Germinal center (tissue), 1 donor: ENCODE measurements at places on chromosomes 5 and 9.
A peak's percentile ranks its signal among the peaks of the same experiment; 100 is the strongest.

- DNase-seq = no peak
These were observed 4.2 kb downstream of the NINJ1 start for GRCh38 chr9:93129691-93130500.

- DNase-seq = no peak
These were observed 21.1 kb downstream of the LIFR start for GRCh38 chr5:38535248-38535750.

GRCh38 chr5:151454166-151454565 lies 6.8 kb downstream of the SLC36A1 start:
- DNase-seq = no peak

DNA sequence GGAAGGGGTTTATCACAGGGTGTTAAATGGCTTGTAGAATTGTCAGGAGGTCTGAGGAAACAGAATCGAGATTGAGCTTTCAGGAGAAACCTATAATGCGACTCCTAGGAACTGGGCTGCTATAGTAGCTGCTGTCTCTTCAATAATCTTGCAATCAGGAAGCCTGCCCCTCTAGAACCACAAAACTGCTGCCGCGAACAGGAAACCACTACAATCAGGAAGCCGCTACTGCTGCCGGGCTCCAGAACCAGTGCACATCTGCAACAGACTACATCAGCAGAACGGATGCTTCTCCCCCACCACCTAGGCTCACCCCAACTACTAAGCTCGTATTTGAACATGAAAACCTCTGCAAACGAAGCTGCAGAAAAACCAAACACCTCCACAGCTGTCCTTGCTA lies 31.6 kb downstream of the TNFSF8 start:
- peak; percentile 53 for DNase-seq

DNA sequence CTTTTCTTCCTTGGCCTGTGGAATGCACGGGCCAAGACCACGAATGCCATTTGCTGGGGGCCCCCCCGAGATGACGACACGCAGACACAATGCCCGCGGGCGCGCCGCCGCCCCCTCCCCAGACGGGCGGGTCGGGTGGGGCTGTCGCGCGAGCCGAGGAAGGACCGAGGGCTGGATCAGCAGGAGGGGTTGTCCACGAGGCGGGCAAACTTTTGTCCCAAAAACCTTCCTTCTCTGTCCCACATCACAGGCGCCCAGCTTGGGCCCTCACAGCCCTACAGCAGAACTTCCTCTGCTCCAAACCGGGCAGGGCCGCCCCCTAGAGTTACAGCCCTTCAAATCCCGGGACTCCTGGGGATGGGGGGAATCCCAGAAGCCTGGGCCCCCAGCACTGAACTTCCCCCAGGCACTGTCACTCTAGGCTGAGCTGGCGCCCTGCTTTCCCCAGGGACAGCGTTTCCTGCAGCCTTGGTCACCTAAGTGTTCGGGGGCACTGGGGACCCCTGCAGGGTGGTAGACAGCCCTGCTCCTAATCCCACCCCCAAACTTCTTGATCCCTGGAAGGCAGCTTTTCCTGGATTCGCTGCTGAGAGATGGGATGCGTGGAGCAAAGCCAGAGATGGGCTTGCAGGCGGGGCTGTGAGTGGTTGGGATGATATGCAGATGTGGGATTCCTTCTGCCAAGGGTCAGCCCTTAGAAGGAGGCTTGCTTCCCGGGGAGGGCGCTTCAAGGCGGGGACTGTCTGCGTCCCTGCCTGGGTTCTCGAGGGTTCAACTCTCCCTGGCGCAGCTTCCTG lies 980 bp downstream of the COL5A1 start:
- no peak for DNase-seq

GRCh38 chr5:74261866-74262265 lies 378.7 kb downstream of the ENC1 start:
- DNase-seq = no peak

DNA sequence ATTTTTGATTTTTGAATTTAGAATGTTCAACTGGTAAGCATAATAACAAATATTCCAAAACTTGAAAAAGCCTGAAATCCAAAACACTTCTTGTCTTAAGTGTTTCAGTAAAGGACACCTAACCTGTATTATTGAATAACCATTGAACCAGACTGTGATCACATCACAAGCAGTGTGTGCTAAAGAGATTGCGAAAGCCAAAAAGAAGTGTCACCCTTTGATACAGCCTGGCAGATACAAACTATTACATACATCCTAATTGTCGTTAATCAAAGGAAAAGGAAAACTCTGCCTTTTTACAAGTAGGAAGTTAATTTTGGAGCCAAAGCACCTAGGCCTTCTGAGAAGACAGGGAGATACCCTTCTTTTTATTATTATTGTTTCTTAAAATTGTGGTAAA lies 8.4 kb upstream of the FAM120AOS start:
- DNase-seq = no peak

DNA sequence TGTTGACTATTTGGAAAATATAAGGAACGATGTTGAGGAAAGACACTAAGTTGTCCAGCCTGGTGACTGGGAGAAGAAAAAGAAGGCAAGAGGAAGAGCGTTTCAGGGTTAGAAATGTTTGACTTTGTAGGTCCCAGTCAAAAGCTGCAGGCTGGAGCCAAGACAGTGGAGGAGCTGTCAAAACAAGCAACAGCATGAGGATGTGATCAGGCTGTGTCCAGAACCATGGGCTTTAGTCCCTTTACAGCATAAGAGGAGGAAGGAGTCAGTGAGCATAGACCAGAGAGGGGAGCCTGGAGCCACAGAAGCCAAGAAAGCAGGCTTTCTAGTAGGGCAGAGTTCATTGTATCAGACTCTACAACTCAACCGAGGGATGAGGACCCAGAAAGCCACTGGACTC lies 658.5 kb downstream of the BNC2 start:
- no peak for DNase-seq

DNA sequence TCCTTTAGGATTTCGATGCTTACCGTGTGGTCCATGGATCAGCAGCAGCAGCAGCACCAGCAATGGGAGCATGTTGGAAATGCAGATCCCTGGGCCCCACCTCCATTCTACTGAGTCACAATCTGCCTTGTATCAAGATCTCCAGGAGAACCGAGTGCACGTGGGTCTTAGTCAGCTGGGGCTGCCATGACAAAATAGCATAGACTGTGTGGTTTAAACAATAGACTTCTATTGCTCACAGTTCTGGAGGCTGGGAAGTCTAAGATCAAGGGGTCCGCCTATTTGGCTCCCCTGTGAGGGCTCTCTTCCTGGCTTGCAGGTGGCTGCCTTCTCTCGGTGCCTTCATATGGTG lies 1.3 kb upstream of the PROP1 start:
- DNase-seq = no peak

DNA sequence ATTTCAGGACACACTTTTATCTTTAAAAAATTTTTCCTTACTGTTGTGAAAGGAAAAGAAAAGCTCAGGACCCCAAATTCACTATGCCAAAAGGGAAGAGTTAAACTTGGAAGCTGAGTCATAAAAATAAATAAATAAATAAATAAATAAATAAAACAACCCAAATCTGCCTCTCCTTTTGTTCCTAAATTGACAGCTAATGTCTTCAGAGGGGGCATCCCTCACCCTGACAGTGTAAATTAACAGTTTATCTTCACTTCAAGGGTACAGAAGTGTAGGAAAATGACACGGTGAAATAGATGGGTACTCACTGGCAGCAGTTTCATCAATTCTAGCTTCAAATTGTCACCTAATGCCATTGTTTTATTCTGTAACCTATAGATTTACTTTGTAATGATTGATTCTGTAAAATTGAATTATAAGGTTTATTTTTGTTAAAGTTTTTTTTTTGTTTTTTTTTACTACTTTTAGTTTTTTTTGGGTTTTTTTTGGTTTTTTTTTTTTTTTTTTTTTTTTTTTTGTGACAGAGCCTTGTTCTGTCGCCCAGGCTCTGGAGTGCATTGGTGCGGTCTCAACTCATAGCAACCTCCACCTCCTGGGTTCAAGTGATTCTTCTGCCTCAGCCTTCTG lies 18.5 kb upstream of the ANXA1 start:
- no peak for DNase-seq

DNA sequence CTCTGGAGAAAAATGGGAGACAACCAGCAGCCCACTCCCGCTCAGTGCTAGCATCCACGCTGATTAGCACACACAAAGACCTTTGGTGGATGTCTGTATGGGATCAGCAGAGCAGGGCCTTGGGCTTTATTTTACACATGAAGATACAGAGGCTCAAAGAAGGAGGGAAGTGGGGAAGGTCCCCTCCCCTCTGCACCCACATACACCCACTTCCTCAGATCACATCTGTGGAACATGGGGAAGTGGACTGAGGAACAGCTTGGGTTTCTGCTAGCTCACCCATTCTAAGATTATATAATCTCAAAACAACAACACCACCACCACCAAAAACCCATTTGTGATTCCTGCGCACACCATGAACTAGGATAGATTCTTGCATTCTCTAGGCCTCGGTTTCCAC lies 14.0 kb downstream of the GGTA1 start:
- DNase-seq = peak; percentile 51

- peak; percentile 2 for DNase-seq
These were observed 47.6 kb upstream of the EXOC3 start for GRCh38 chr5:395156-395920.

- DNase-seq = peak; percentile 97
These were observed at the start of gene SPATA24 for GRCh38 chr5:139403787-139404483. Gene SPATA24, minus strand, starts transcription at chr5:139404089. Its CDS starts 29 bp downstream, at chr5:139404060.

- no peak for DNase-seq
These were observed 2.8 kb downstream of the LCN15 start for GRCh38 chr9:136761545-136761981.
